Activated B cell treated with CpG ODN at 0.5 μM for 24 hours (primary cell): ENCODE measurements at places on chromosomes 2 and 18. TPM values are rescaled to one million over a fixed set of nuclear protein-coding genes. Genes with fewer than 3 reads are reported as not detected.

DNA sequence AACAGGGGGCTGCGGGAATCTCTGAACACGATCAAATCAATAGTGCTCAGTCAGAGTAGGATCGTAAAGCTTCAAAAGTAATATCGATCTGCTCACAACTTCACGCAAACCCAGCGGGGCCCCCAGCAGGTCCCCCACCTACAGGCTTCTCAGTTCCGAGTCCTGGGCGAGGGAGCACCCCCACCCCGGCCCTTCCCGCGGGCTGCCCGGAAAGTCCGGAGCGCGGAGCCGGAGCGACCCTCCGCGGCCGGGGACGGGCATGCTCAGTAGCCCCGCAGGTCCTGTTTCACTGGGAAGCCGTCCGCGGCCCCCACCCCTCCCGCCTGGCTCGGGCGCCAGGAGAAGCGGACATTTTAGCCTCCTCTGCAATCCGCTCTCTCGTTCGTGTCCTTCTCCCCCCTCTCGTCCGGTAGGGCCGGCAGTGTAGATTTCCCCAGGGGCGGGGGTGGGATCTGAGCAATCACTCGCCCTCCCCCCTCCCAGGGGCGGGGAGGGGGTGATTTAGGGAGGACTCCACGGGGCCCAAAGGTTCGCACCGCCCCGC is 3.3 kb upstream of the SPRED2 start:
- peaks cover 23% of the 10 kb centered on the region for H3K4me1 ChIP-seq
- peaks cover 4% of the 10 kb centered on the region for H3K36me3 ChIP-seq
- peaks cover 30% of the 10 kb centered on the region for H3K27me3 ChIP-seq
- DNase-seq = peak; percentile 57

Gene KCMF1
- total RNA-seq = 77.1 and 96.6 TPM in 2 replicates

GRCh38 chr2:130756053-130756873 is 923 bp downstream of the AMER3 start:
- peaks cover 7% of the 10 kb centered on the region for H3K4me1 ChIP-seq
- no peak overlapping the region for H3K27ac ChIP-seq
- H3K27me3 ChIP-seq = peaks cover 46% of the 10 kb centered on the region
- H3K36me3 ChIP-seq = no peaks in the 10 kb centered on the region
- H3K4me3 ChIP-seq = no peak overlapping the region
- no peak for DNase-seq

GRCh38 chr2:162697111-162697510 is 141.5 kb downstream of the KCNH7 start:
- no peaks in the 10 kb centered on the region for H3K36me3 ChIP-seq
- no peaks in the 10 kb centered on the region for H3K27me3 ChIP-seq
- H3K4me1 ChIP-seq = no peaks in the 10 kb centered on the region
- no peak overlapping the region for H3K4me3 ChIP-seq

DNA sequence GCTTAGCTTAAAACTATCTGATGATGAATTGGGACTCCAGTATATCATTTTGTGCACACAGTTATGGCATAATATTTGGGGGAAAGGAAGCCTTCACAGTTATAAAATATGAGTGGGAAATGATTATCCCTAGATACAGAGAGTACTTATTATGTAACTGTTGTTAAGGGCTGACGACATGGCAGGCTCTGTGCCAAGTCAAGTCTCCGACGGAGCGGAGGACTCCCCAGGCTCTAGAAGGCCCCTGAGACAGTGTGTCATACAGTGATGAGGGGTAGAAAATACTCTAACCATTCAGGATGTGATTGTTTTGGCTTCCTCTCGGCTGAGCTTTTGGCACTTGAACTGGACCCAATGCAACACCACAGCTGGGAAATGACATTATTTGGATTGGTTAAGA is 211.8 kb downstream of the SLC8A1 start:
- no peaks in the 10 kb centered on the region for H3K4me1 ChIP-seq
- no peak overlapping the region for H3K4me3 ChIP-seq
- no peaks in the 10 kb centered on the region for H3K36me3 ChIP-seq
- DNase-seq = no peak
- H3K27ac ChIP-seq = no peak overlapping the region
- no peaks in the 10 kb centered on the region for H3K27me3 ChIP-seq

DNA sequence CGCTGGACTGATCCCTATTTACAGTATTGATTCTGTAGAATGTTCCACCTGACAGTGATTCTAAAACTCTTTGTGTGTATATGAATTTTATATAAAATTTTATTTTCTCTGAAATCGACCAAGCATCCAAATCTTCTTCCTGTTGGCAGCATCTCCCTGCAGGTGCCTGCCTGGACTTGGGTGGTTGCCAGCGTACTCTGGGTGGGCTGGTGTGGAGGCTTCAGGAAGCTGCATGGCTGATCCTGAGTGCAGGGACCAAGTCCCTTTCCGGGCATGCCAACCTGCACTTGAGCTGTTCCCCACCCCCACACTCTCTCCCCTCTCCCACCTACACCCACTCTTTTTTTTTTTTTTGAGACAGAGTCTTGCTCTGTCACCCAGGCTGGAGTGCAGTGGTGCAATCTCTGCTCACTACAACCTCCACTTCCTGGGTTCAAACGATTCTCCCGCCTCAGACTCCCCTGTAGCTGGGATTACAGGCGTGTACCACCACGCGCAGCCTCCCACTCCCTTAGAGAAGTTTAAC is 53.2 kb upstream of the ALKAL2 start:
- H3K27ac ChIP-seq = no peak overlapping the region
- peaks cover 22% of the 10 kb centered on the region for H3K4me1 ChIP-seq
- DNase-seq = no peak
- no peak overlapping the region for H3K4me3 ChIP-seq
- H3K27me3 ChIP-seq = peaks cover 3% of the 10 kb centered on the region

- peak overlapping the region; percentile 94 for H3K27ac ChIP-seq
- peaks cover 46% of the 10 kb centered on the region for H3K36me3 ChIP-seq
- DNase-seq = peak; percentile 46
- peak overlapping the region; percentile 70 for H3K4me3 ChIP-seq
- H3K4me1 ChIP-seq = peaks cover 53% of the 10 kb centered on the region
- H3K27me3 ChIP-seq = no peaks in the 10 kb centered on the region
Measured at GRCh38 chr2:241110607-241111439, 8.7 kb upstream of the MTERF4 start.

- H3K27ac ChIP-seq = peak overlapping the region; percentile 87
- peaks cover 45% of the 10 kb centered on the region for H3K4me1 ChIP-seq
- no peak overlapping the region for H3K4me3 ChIP-seq
- no peaks in the 10 kb centered on the region for H3K36me3 ChIP-seq
Measured at GRCh38 chr18:54247511-54248175, 21.7 kb upstream of the POLI start.

Gene SCN2A
- 0.16 TPM in 1 of 2 replicates, not detected in the other for total RNA-seq

- H3K4me3 ChIP-seq = no peak overlapping the region
- peaks cover 3% of the 10 kb centered on the region for H3K27me3 ChIP-seq
- DNase-seq = no peak
- H3K27ac ChIP-seq = no peak overlapping the region
Measured at GRCh38 chr2:235990344-235990743, 177.8 kb downstream of the GBX2 start.

DNA sequence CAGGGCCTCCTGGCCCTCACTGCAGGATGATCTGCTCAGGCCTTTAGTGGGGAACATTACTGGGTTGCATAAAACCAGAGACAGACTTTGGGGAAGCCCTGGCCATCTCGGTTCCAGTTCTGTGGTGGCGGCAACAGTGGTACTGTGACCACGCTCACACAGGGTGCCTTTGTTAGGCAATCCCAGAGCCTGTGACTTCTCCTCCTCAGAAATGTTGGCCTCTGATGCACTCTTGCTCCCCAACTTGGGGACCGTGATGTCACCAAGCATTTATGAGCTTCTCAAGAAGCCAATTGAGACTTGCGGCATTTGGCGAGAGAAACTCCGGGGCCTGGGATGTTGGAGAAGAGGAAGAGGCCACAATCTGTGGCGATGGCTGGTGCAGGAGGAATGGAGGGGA is 80.9 kb upstream of the PKDCC start:
- DNase-seq = no peak
- no peaks in the 10 kb centered on the region for H3K36me3 ChIP-seq
- H3K27ac ChIP-seq = no peak overlapping the region
- no peaks in the 10 kb centered on the region for H3K4me1 ChIP-seq
- peaks cover 7% of the 10 kb centered on the region for H3K27me3 ChIP-seq

DNA sequence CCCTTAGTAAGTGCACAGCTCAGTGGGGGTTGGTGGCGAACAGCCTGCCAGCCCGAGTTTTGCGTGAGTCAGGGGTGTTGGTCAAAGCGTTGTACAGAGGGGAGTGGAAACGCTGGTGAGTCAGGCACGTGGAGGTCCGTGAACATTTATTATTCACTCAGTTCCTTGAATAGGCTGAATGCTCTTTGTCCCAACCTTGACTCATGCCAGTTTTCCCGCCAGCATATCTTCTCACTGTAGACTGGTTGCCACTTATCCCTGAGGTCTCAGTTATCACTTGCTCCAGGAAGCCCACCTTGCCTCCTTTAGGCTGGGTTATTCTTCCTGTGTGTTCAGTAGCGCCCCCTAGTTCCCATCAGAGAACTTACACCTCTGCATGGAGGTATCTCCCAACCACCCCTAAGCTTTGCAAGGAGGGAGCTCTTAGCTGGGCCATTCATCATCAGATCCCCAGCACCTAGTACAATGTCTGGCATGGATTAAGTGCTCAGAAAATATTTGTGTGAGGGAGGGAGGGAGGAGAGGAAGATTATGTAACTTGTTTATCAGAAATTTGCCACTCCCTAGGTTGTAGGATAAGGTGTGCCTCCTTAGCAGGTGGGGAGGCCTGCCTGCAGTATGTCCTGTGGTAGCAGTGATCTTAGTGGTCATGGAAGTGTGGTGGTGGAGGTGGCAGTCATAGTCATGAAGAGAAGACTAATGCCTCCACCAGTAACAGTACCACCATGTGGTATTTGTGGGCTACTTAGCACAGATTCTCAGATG is 72.1 kb downstream of the CABLES1 start:
- peaks cover 19% of the 10 kb centered on the region for H3K4me1 ChIP-seq
- DNase-seq = no peak
- no peak overlapping the region for H3K4me3 ChIP-seq
- H3K27me3 ChIP-seq = peaks cover 10% of the 10 kb centered on the region
- H3K27ac ChIP-seq = no peak overlapping the region
- peaks cover 7% of the 10 kb centered on the region for H3K36me3 ChIP-seq

DNA sequence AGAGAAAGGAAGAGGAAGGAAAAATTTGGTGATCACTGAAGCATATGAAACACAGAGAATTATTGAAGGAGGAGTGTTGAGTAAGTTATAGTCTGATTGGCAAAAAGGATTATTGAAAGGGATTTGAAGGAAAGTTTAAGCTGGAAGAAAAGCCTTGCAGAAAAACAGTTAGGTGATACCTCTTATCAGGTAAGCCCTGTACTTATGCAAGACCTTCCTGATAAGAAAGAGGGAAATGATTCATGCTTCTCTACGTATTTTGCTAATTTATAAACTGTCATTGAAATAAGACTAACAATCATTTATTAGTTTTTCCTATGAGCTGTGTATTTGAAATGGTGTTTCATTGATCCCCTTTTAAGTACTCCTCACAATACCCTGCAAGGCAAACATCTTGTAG is 793.9 kb upstream of the NRXN1 start:
- H3K36me3 ChIP-seq = no peaks in the 10 kb centered on the region
- H3K4me1 ChIP-seq = no peaks in the 10 kb centered on the region
- H3K27me3 ChIP-seq = no peaks in the 10 kb centered on the region

Gene CRYGD
- not detected in 2 replicates for total RNA-seq

DNA sequence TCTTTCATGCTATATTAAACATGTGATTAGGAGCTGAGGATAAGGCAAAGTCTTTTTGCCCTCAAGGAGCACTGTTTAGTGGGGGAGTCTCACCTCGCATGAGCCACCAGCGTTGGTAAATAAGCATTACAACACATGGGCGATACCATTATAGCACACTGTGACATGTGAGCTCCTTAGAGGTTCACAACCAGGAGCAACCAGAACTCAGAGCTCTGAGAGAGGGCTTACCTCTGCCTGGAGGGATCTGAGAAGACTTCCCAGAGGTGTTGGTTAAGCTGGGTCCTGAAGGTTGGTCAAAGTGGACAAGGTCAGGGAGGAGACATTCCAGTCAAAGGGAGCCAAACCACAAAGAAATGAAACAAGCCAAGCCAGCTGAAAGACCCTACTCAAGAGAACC is 158.8 kb downstream of the ESCO1 start:
- no peak for DNase-seq
- H3K27me3 ChIP-seq = peaks cover 21% of the 10 kb centered on the region
- H3K4me1 ChIP-seq = no peaks in the 10 kb centered on the region
- H3K36me3 ChIP-seq = no peaks in the 10 kb centered on the region
- no peak overlapping the region for H3K27ac ChIP-seq

Gene TEX44
- total RNA-seq = not detected in 2 replicates

GRCh38 chr2:50318147-50318546 is 713.8 kb downstream of the NRXN1 start:
- no peak for DNase-seq
- no peaks in the 10 kb centered on the region for H3K36me3 ChIP-seq
- H3K4me3 ChIP-seq = no peak overlapping the region
